ENCODE measurements at places on chromosomes 5 and 9. TPM values are rescaled to one million over a fixed set of nuclear protein-coding genes. Genes with fewer than 3 reads are reported as not detected.

DNA sequence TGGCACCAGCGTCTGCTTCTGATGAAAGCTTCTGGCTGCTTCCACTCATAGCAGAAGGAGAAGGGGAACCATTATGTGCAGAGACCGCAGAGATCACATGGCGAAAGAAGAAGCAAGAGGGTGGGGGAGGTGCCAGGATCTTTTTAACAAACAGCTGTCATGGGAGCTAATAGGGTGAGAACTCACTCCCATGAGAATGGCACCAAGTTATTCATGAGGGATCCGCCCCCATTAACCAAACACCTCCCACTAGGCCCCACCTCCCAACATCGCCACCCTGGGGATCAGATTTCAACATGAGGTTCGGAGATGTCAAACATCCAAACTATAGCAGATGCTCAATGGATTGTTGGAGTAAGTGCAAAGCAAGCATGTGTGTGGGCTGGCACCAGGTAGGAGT, 125.8 kb upstream of the SLIT3 start:
- no peak for DNase-seq

DNA sequence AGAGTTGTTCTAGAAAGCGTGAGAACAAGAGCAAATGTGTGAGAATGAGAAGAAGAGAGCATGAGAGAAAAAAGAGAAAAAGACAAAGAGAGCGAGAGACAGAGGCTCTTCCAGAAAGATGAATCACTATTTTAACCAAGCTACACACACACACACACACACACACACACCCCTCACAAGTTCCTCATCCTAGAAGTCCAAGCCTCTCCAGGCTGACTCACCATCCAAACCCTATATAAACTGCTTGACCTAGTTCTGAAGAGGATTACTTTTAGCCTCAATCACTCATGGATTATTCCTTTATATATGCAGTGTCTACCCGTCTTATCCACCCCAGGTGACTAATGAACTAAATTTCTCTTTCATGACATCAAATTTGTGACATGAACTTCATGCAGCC, 37.6 kb downstream of the C9orf57 start:
- peak; percentile 78 for DNase-seq

GRCh38 chr9:117074784-117075520, 339.9 kb downstream of the ASTN2 start:
- DNase-seq = no peak

GRCh38 chr5:17070647-17071046, 134.6 kb upstream of the MYO10 start:
- no peak for DNase-seq

DNA sequence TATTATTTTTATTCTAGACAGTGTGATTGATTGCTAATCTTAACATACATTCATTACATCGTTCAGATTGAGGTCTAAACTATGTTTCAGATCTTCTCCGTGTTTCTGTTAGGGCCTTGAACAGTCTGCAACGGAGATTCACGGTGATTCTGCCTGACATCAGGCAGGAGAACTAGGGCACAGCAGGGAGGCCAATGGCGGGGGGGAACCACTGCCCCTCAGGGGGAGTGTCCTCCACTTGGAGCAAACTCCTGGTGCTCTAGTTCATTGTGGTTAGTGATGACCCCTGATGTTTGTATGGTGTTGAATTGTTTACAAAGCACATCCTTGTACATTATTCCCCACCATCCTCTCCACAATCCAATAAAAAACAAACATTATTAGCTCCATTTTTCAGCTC, 173.5 kb downstream of the ZNF608 start:
- DNase-seq = no peak

- no peak for DNase-seq
Observed at GRCh38 chr5:447501-447900, 4.5 kb downstream of the EXOC3 start.

DNA sequence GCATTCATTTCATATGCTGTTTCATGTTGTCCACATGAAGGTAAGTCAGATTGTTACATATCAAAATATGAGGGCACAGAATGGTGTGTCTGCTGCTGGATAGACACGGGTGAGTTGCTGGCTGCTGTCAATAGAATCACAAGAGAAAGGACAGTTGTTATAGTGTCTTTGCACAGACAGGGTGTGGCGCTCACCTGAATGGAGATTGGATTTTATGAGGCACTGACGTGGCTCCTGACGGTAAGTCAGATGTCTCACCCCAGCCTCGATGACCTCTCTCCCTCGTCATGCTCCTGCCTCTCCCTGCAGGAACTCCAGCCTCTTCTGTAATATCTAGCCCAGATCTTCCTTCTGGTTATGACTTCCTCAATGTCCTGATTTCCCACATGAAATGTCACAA, 75.4 kb upstream of the SELENOP start:
- DNase-seq = no peak

DNA sequence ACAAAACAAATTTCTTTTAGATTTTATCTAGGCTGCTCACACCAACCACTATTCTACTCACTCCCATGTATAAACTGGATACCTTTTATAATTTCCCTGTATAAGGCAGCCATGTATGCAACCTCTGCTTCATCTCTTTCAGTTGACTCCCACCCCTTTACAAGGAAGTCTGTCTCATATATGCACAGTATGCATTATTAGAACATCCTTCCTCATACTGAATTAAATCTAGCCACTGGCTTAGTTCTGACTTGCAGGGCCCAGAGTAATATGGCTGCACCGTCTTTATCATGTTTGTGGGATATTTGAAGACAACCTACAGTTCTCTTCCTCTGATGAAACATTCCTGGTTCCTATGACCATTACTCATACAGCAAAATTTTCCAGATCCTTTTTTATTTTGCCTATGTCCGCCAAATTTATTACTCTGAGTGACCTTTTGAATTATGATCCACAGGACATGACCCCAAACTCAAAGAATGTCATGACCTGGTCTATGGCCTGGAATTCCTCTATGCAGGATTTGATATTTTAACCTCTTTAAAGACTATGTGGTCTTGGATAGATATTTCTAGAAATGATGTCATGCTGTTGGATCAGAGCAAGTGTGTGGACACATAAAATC, 76.6 kb upstream of the ITGA1 start:
- DNase-seq = no peak

DNA sequence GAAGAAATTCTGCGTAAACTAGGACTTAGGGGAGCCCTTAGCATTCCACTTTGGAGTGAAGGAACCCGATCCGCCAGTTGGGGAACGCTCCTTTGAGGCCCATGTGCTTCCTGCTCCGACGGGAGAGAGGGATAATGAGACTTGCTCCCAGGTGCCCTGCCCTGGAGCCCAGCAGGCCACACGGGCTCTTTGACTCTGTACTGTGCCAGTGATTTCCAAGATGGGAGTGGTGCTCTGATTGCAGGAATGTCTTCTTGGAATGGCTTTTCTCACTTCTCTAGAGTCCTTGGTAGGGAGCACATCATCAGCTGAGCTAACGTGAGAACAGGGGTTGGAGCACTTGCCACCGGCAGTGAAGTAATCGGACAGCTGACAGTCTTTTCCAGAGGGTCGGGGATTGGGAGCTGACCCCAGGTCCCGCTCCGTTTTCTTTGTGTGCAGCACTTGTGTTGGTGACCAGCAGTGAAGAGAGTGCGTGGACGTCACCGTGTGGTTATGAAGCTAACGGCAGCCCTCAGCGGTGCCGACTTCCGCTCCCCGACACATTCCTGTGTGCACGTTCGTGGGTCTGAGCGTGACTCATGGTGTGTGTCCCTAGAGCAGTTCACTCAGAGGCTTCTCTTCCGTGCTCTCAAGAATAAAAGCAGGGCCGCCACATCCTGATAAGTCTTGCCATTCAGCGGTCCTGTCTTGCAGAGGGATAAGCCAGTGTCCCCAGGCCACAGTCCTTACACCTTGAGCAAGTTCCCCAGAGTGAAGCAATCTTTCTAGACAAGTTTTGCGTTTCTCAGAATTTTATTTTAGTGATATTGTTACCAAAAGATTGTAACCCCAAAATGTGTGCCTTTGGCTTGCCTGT, 25.6 kb downstream of the ABL1 start:
- DNase-seq = peak; percentile 92

GRCh38 chr9:77892955-77893514, 138.6 kb downstream of the GNAQ start:
- no peak for DNase-seq

- no peak for DNase-seq
Observed at GRCh38 chr5:55037046-55037771, 13.2 kb downstream of the GZMK start.

DNA sequence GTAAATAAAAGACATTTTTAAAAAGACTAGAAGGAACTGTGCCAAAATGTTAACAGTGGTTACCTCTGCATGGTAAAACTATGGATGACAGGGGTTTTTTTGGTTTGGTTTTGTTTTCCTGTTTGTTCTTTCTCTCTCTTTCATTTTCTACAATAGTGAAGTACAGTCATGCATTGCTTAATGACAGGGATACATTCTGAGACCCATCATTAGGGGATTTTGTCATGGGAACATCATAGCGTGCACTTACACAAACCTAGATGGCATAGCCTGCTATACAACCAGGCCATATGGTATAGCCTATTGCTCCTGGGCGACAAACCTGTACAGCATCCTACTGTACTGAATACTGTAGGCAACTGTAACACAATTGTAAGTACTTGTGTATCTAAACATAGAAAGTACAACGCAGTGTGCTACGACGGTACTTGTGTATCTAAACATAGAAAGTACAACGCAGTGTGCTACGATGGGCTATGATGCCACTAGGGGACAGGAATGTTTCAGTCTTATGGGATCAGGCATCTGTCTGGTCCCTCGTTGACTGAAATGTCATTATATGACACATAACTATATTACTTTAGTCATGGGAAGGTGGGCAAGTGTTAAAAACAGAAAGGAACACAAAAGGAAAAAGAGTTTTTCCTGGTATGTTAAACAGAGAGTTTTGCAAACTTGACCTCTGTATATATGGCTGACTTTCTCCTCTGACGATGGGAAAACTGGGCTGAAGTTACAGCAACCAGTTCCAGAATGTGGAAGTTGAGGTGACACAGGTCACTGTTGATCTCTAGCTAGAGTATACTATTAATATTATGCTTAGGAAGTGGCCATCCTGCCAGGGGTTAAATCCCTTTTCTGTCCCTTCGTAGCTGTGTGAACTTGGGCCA, 7.4 kb upstream of the ADAM19 start:
- DNase-seq = no peak

- DNase-seq = no peak
Observed at GRCh38 chr5:17482790-17483189, 15.2 kb upstream of the TAF11L2 start.

- no peak for DNase-seq
Observed at GRCh38 chr9:93896496-93897033, 58.6 kb downstream of the BARX1 start.

DNA sequence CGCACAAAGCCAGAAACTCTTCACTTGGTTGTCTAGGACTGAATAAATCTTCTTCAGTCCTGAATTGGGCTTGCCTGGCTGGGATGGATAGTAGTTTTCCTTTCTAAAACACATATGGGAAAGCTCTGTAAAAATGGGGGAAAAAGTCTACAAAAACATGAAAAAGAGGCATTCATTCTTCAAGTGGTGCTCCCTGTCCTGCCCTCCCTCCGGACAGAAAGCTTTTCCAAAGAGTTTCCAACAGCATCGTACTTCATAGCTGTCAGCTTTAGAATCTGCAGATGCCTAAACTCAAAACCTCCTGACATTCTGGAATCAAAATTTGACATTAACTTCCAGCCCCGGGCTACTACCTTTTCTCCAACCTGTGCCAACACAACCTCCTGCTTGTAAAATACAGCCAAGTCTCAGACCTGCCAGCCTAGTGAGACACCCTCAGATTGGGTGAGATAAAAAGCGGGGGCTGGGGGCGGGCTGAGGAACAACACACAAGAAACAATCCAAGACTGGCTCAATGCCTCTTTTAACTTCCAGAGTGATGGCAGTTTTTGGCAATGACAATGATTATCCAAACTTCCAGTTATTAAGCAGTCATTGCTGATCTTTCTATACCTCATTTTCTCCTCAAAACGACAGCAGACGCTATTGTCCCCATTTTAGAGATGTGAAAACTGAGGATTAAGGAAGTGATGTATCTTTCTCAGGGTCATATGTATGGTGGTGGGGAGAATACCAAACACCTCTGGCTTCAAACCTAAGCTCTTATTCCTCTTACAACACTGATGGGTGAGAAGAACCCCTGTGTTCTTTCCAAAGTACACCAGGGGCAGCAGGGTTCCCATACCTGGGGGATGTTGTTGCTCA, 1.3 kb downstream of the TNC start:
- no peak for DNase-seq

GRCh38 chr5:142385194-142385593, 60.4 kb upstream of the SPRY4 start:
- no peak for DNase-seq

GRCh38 chr5:87752362-87752761, 339.6 kb upstream of the CCNH start:
- DNase-seq = no peak

DNA sequence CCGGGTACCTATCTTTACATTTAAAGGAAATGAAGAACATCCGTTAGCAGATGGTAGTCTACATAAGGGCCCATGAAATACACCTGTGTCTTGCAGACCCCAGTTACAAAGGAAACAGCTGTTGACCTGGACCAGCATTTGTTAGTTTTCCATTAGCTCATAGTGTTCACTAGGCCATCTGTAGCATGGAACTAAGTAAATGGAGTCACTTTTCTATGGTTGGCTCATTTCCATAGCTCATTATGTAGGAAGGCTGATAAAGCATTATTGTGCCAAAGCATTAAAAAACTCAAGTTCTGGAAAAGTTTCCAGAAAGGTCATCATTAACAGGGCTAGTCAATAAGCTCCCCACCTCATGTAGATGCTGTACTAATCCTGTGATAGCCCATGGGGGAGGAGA, 62.1 kb downstream of the PCSK1 start:
- no peak for DNase-seq

DNA sequence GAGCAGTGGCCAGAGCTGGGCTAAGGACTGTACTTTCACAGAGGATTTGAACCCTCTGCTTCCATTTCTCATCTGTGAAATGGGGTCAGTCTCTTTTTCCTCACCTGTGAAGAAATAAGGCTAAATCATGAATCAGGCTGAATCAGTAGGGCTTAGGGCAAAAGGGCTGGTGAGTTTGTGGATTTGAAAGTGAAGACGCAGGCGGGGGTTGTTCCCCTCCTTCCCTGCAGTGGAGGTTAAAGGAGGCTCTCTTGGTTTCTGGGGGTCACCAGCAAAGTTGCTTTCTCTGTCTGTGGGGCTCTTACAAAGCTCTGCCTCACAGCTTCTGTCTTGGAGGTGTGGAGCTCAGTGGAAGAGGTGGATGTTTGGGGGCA, 17.6 kb upstream of the NDST1 start:
- DNase-seq = no peak

GRCh38 chr5:158718738-158719505, 380.8 kb downstream of the EBF1 start:
- no peak for DNase-seq

DNA sequence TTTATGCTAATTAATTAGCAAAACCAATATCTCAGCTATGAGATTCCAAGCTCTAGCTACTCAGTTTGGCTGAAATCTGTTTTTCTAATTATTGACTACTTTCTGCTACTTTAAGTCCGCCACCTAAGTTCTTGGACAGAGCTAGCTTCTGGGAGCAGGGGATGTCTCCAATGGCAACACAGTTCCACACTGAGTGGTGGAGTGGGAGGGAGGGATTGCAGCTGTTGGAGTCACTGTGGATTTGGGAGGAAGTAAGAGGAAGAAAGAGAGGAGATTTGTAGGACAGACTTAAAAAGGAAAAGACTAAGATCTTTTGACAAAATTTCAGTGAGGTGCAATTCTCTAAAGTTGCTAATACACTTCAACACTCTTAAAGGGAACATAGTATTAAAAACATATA, 450.8 kb downstream of the NFIB start:
- DNase-seq = no peak

- DNase-seq = no peak
Observed at GRCh38 chr9:108095496-108095895, 605.9 kb upstream of the KLF4 start.

The ENTPD8 gene
- total RNA-seq = 0.05 TPM

The DIRAS2 gene
- 3.6 TPM for total RNA-seq

The CSF2 gene
- total RNA-seq = 0.60 TPM

The TAS2R1 gene
- total RNA-seq = not detected

The PLEKHG4B gene
- total RNA-seq = 0.15 TPM

Data from renal cortical epithelial cell (primary cell).